ENCODE measurements at places on chromosomes 5 and 9.

GRCh38 chr5:178143246-178143645 lies 10.4 kb downstream of the NHP2 start:
- DNase-seq: no peak

- no peak for DNase-seq
These were observed 424.6 kb upstream of the CDH9 start for GRCh38 chr5:27462936-27463335.

DNA sequence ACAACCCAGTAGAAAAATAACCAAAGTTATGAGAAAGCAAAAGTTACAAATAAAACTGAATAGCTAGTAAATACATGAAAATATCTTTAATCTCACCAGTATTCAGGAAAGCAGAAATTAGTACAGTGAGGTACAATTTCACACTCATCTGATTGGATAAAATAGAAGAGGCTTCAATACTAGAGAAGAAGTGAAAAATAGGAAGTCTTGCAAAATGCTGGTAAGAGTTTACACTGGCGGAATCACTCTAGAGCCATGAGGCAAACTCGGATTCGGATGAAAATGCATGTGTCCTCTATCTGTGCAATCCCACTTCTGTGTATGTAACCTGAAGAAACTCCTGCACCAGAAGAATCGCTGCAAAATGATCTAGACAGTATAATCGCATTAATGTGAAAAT lies 128.9 kb downstream of the CCDC192 start:
- no peak for DNase-seq

DNA sequence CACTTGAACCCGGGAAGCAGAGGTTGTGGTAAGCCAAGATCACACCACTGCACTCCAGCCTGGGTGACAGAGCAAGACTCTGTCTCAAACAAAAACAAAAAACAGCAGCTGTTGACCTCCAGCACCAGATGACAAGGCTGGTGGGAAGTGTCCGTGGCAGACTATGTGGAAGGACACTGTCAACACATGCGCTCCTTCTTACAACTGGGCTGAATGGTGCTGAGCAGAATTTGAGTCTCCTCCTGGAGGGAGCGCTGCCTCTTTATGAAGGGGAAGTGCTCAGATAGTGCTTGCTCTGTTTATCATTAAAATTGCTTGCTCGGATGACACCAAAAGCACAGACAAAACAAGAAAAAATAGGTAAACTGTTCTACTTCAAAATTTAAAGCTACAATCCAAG lies 9.2 kb upstream of the CFAP157 start:
- no peak for DNase-seq

- no peak for DNase-seq
These were observed 253.8 kb downstream of the CRB2 start for GRCh38 chr9:123609844-123610243.

GRCh38 chr9:133980864-133981588 lies 11.1 kb downstream of the VAV2 start:
- no peak for DNase-seq

DNA sequence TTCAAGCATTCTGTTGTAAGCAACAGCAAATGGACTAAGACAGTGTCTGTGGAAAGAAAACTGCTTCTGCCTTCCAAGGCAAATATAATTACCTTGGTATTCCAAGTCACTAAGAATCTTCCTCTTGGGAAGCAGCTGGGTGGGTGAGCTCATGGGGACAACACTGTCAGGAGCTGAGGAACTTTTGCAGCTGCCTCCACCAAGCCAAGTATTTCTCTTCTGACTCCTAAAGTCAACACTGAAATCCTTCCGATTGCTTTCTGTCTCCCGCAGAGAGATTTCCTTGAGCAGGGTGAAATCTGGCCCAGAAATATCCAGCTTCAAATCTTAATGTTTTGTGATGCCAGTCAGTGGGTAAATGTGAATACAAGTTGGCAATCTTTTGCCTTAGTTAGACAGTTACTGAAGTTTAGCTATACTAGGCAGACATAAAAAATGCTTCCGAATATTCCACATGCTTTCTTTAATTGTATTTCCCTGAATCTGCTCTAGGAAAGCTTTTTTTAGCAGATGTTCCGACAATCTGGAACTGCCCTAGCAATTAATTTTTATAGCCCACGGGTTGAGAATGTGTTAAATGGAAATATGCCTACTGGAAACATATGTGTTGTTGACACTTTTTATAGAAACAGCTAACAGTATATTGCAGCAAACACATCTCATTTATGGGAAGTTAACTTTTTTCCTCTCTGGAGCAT lies 369.9 kb upstream of the DAB2 start:
- DNase-seq: no peak

GRCh38 chr9:265209-265870 lies 50.7 kb downstream of the DOCK8 start:
- DNase-seq: no peak

- no peak for DNase-seq
These were observed 123.5 kb upstream of the CD180 start for GRCh38 chr5:67319935-67320725.

GRCh38 chr5:133962131-133962530 lies 6.3 kb downstream of the C5orf15 start:
- no peak for DNase-seq

DNA sequence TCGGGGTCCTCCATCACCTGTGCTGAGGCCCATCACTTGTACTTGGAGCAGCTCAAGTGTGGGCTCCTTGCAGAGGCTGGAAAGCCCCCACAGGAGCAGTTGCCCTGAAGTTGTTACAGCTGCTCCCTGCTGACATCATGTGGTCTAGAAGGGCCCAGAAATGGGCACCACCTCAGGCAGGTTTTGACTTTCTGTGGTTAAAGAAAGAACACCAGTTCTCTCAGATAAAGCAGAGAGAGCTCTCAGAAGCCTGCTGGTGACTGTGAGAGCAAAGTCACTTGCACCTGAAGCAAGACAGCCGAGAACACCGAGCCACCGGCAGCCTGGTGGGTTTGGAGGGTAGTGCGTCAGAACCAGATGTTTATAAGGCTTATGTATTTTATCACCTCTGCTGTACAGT lies 70.4 kb downstream of the MVB12B start:
- no peak for DNase-seq

GRCh38 chr5:64831996-64832395 lies 63.3 kb downstream of the CWC27 start:
- no peak for DNase-seq

GRCh38 chr5:159240301-159240870 lies 22.7 kb upstream of the UBLCP1 start:
- no peak for DNase-seq

DNA sequence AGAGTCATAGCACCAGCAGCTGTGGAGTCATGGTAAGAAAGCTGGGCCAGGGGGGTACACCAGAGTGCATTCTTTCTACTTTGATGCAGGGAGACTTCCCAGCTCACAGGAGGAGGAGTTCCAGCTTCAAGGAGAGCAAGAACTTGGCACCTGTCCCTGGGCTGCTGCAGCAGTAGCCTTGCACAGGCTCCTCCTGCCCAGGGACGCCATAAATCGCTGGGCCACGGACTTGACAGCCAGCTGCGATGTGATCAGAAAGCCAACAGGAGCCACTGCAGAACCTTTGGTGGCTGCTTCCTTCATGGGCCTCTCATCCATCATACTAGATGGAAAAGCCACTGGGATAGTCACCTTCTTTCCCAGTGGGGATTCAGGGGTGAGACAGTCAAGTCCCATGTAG lies 234.7 kb downstream of the NMUR2 start:
- no peak for DNase-seq

- DNase-seq: no peak
These were observed 16.5 kb upstream of the SMIM32 start for GRCh38 chr5:136209346-136209910.

DNA sequence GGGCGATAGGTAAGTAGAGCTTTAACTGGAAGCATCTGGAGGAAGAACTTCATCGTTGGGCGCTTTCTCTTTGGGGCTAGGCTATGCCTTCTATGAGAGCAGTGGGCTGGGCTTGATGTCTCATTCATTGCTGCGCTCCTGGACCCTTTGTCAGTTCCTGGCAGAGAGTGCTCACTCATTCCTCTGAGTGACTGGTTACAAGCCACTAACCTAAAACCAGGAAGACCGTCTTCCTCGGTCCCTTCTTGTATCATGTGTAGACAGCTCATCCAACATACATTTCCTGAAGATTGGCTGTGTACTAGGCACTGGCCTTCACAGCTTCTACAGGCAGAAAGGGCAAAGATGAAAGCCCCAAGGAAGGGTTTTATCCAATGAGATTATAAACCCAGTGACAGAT lies 6.4 kb downstream of the SWI5 start:
- DNase-seq: no peak

- no peak for DNase-seq
These were observed 380.3 kb downstream of the GADD45G start for GRCh38 chr9:89985068-89985467.

DNA sequence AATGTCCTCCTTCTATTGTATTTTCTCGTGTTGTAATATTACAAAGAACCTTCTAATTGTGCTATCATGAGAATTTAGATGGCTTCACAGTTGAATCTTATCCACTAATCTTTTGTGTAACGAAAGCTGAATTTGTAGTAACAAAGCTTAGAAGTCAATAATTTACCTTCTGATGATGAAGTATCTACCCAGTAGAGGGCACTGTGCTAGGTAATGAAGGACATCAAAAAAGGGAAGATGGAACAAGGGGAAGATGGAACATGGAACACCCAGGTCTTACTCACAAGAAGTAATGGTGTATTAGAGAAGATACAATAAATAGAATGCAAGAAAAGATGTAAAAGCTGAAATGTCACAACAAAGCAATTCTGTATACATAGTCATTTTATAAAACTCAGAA lies 131.0 kb upstream of the CCNG1 start:
- no peak for DNase-seq

DNA sequence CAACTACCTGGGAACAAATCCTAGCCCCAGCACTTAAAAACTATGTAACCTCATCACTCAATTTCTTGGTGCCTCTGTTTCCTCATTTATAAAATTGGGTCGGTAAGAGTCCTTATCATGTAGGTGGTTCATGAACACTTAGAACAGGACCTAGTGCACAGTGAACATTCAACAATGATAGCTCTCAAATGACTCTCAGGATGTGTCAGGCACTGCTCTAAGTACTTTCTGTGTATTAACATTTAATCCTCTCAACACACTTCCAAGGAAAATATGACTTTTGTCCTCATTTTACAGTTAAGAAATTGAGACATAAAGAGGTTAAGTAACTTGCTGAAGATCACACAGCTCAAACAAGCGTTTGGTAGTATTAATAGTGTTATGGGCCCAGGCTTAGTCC lies 202.1 kb upstream of the KLF4 start:
- DNase-seq: no peak

- DNase-seq: no peak
These were observed 277.6 kb upstream of the TRPC7 start for GRCh38 chr5:136642976-136643375.

GRCh38 chr5:177112589-177113220 lies 20.9 kb upstream of the NSD1 start:
- DNase-seq: no peak

DNA sequence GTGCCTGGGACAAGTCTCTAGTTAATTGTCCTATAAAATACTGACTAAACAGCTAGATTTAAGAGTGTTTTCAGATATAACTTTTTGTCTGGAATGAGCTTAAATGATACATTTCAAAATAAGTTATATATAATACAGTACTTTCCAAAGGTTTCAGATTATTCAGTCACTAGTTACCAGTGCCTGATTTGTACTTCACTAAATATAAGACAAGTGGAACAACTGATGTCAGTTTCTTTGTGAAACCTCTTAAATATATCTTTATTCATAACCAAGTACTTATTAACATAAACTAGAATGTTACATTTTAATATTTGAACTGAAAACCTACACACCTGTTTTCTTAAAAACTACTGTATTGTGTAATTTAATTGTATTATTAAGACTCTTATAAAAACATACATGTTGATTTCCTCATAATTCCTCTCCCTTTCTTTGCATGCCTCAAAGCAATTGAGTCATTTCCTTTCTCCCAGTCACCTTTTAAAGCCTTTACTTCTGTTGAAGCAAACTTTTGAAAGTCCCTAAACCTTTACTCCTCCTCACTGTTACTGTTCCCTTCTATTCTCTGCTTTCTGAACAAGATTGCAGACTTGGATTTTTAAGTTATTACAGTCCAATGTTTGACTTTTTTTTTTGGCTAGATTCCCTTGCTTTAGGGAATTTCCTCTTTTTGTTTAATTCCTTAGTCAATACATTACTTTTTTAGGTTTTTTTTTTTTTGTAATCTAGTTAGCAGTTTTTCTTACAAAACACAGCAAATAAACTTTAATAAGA lies 8.7 kb upstream of the SEMA6A start:
- DNase-seq: no peak

GRCh38 chr9:86301686-86302085 lies 19.3 kb upstream of the ISCA1 start:
- DNase-seq: no peak

DNA sequence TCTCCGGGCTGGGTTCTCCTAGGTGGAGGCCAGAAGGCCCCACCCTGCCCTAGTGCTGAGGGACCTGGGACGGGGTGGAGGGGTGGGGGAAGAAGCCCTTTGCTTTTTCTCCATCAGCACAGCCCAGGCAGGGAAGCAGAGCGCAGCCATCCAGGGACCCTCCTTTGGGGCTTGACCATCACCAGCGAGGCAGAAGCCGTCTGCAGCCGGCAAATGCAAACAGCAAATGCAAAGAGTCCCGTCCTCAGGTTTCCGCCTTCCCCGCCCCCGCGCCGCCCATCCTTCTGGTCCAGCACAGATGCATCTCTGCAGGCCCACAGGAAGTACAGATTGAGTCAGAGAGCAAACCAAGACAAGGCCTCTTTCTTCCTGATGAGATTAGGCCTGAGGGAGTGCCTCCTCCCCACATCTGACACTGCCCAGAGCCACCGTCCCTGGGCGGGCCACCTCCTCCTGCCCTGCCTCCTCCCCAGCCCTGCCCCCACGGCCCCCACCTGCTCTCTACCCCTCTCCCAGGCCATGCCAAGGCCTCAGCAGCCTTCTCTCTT lies 23.4 kb downstream of the CORO2A start:
- peak; percentile 74 for DNase-seq

- no peak for DNase-seq
These were observed 130.7 kb upstream of the NTRK2 start for GRCh38 chr9:84538879-84539278.

- DNase-seq: no peak
These were observed 314.2 kb downstream of the CDK5RAP2 start for GRCh38 chr9:120265791-120266190.

DNA sequence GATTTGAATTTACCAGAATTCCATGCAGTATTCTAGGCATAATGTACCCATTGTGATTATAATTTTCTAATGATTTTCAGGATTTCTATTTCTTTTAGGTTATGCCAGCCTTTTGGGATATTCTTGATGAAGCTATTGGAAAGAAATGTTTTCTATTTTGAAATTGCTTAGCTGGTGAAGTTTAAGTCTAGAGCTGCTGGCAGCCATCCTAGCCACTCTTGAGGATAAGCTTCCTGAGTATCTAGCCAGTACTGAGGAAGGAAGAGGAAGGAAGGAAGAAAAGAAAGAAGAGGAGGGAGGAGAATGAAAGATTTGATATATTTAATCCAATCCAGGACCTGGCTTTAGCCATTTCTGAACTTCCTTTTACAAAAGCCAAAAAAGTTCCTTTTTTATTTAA lies 142.1 kb upstream of the DAB2 start:
- no peak for DNase-seq
